ENCODE measurements at places on chromosomes 1 and 21.

- no peak for DNase-seq
Measured at GRCh38 chr1:112888630-112889029, 67.4 kb downstream of the SLC16A1 start.

GRCh38 chr21:41169701-41170100, 1.7 kb downstream of the BACE2 start:
- no peak for DNase-seq

DNA sequence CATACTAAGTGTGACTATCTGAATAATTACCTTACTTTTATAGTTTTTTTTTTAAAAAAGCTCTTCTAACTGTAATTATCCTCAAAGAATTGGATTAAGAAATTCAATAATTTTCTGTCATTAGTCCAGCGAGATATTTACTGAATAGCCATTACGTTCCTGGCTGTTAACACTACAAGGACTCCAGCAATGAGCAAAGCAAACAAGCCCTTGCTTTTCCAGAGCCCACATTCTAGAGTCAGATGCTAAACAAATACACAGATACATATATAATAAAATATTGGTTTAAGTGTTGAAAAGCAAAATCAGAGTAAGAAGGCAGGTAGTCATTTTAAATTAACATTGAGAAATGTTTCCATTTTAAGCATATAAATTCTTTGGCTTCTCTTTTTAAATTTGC, 118.4 kb downstream of the ATF6 start:
- no peak for DNase-seq

GRCh38 chr1:91872559-91873081, 13.3 kb downstream of the TGFBR3 start:
- no peak for DNase-seq

GRCh38 chr1:161987872-161988271, 35.8 kb downstream of the OLFML2B start:
- DNase-seq: no peak

GRCh38 chr1:183070234-183070922, 47.2 kb downstream of the LAMC1 start:
- no peak for DNase-seq

DNA sequence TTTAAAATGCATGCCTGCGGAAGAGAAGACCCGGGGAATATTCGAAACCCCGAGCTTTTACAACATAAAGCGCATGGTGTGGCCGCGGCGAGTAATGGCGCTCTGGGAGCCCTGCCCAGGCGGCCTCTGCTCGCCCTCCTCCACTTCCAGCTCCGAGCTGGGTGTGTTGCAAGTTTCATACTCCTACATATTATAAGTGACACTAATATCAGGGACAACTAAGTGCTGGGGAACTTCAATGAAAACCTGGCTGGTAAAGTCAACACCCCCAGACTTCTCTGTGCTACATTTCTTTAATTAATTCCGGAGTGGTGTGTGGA, 11.8 kb downstream of the SIM2 start:
- DNase-seq: no peak

GRCh38 chr1:36864182-36864822, 170.0 kb downstream of the GRIK3 start:
- no peak for DNase-seq
